ENCODE measurements at places on chromosomes 13 and 19. TPM values are rescaled to one million over a fixed set of nuclear protein-coding genes. Genes with fewer than 3 reads are reported as not detected.

ZFP28 gene
- polyA plus RNA-seq, result 5.7 TPM

PGLYRP1 gene
- not detected for polyA plus RNA-seq

ONECUT3 gene
- polyA plus RNA-seq, result under 0.01 TPM

PPP1R15A gene
- polyA plus RNA-seq, result 36.6 TPM

PSG7 gene
- not detected for polyA plus RNA-seq

ZSCAN1 gene
- not detected for polyA plus RNA-seq

ZNF548 gene
- polyA plus RNA-seq, result 8.5 TPM

ZNF543 gene
- 2.9 TPM for polyA plus RNA-seq

LCP1 gene
- 2.5 TPM for polyA plus RNA-seq

CYP2A6 gene
- polyA plus RNA-seq, result not detected

CLDND2 gene
- polyA plus RNA-seq, result 1.1 TPM

USE1 gene
- polyA plus RNA-seq, result 24.1 TPM

GRCh38 chr13:21530656-21531055 is 71.6 kb upstream of the ZDHHC20 start:
- no peak for DNase-seq

GRCh38 chr13:38753878-38754277 is 67.0 kb downstream of the FREM2 start:
- DNase-seq, result no peak

- DNase-seq, result no peak
These were observed 524.1 kb upstream of the SLITRK5 start for GRCh38 chr13:87147076-87147475.

DNA sequence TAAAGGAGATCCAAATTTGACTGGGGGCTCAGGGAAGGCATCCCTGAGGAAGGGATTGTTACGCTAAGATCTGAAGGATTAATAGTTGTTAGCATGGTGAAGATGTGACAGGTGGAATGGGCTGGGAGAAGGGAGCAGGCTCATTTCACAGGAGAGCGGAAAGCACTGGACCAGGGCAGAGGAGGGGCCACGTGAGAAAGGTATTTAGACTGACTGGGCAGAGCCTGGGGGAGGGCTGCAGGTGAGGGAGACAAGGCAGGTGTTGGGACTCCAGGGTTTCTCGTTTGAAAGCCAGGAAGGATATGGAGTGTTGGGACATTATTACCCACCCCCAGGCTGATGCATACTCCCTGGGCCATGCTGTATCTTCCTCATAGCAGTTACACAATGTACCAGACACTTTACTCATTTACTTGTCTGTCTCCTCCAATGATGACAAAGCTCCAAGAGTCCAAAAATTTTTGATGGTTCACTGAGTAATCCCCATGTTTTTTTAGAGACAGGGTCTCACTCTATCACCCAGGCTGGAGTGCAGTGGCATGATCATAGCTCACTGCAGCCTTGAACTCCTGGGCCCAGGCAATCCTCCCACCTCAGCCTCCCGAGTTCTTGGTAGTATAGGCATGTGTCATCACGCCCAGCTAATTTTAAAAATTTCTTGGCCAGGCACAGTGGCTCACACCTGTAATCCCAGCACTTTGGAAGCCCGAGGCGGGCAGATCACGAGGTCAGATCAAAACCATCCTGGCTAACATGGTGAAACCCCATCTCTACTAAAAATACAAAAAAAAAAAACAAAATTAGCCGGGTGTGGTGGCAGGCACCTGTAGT is 2.3 kb downstream of the TRAPPC6A start:
- DNase-seq, result no peak

- no peak for DNase-seq
These were observed 86.5 kb downstream of the KCTD12 start for GRCh38 chr13:76799696-76800095.

DNA sequence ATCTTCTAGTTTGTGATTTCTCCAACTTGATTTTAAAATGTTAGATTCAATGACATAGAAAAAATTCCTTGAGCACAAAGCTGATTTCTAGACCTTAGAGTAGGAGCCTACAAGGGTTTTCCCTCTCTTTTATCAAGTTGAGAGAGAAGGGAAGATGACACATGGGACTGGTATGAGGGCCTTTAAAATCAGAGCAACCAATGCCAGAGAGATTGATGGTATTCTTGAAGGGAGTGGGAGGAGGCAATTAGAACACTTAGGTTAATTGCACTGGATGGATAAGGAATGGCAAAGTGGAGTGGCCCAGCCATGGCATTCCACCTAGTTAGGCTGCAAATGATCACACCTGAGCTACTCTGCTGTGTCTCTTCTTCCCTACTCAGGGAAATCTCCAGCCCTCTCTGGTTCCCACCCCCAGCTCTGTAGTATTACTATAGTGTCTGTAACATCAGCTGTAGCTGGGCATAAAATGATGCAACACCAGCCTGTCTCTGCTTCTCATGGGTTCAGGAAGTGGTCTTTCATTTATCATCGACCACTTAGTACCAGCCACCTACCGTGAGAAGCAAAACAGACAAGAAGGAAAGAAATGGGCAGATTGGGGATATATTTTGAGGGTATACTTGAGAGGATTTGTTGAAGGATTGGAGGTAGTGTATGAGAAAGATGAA is 333.6 kb downstream of the DLEU7 start:
- DNase-seq, result no peak

DNA sequence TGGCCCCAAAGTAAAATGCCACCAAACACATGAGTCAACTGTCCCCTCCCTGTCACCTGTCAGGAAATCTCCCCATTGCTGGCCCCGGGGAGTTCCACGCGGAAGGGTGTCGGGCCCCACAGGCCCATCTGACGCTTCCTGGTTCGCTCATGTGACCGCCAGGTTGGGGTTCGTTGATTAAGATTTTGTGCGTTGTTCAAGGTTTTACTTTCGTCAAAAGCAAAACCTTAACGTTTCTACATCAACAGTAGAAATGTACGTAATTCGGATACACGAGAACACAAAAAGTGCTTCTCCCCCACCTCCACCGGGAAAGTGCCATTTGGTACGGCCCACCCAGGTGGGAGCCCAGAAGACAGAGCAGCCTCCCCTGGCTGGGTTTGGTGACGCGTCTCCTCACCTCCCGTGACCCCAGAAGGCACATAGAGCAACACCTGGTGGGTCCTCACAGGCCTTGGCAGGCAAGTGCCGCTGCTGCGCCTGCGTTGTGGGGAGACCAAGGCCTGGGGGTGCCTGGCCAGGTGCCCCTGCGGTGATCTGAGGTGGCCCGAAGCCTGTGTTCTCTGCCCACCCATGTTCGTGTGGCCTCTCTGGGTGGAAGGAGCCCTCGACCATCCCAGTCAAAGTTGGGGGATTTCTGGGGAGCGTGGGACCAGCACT is 161.6 kb downstream of the KDM4B start:
- no peak for DNase-seq

DNA sequence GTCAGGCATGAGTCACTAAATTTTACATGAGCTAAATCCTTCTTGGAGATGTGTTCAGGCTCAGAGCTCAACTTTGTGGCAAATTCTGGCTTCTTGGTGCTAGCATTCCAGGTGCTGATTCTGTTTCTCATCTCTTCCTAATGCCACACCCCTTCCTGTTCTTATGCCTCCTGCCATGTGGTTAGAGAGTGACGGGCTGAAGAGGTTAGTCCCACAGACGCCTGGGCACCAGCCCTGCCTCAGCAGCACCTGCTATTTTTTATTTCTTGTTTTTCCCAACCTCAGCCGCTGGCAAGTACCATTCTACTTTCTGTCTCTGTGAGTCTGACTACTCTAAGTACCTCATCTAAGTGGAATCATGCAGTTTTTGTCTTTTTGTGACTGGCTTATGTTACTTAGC is 329.5 kb downstream of the KCNRG start:
- no peak for DNase-seq

GRCh38 chr19:2546128-2547032 is 70.5 kb downstream of the GADD45B start:
- DNase-seq, result no peak

DNA sequence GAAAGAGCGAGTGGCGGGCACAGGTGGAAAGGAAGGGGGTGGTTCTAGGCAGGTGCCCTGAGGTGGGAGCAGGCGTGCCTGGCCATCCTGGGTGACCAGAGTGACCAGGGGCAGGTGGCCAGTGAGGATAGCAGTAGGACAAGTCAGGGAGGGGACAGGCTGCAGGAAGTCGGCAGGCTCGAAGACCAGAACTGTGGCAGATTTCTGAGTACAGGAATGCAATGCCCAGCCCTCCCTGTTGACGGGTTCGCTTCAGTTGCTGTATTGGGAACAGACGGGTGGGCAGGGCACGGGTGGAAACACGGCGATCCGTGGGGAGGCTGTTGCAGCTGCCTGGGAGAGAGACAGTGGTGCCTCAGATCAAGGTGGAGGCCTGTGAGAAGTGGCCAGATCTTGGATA is 1.9 kb downstream of the ZNF628 start:
- DNase-seq, result no peak

GRCh38 chr19:15292847-15293582 is 39.3 kb downstream of the BRD4 start:
- DNase-seq, result no peak

- no peak for DNase-seq
These were observed 102.2 kb upstream of the EDNRB start for GRCh38 chr13:78020861-78021260.

GRCh38 chr19:48608798-48609263 is 2.3 kb downstream of the SPACA4 start:
- DNase-seq, result no peak

GRCh38 chr13:77386880-77387606 is 60.1 kb upstream of the MYCBP2 start:
- DNase-seq, result no peak

DNA sequence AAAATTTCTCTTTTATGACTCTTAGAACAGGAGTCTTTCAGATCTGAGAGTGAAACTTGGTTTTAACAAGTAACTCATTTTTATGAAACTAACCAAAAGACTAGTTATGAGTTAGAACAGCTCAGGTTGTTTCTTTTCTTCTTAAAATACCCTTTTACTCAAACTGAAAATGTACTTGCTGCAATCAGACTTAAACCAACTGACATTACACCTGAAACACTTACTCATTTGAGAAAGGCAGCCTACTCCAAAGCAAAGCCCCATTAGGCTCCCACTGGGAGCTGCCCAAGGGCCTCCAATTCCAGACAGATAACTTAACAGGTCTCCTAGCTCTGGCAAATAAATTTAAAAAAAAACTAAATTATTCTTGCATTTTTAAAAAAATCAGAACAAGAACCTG is 3.6 kb downstream of the FOXO1 start:
- DNase-seq, result no peak

DNA sequence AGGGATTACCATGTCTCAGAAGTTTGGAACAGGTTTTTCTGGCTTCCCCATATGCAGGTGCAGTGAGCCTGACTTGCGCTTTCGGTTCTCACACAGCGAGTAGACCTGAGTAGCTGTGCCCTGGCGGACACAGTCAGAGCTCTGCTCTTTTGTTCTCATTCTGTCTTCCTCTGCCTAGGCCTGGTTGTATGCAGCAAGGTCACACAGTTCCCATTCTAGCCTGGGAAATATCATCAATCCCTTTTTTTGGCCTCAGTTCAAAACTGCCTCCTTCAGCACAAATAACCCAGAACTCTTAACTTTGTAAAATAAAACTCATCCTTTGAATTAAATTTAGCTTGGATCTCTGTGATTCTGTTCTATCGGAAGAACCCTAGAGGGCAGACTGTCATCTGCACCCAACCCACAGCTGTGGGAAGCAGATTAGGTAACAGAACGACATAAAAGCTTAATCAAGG is 10.2 kb downstream of the OXGR1 start:
- DNase-seq, result no peak

DNA sequence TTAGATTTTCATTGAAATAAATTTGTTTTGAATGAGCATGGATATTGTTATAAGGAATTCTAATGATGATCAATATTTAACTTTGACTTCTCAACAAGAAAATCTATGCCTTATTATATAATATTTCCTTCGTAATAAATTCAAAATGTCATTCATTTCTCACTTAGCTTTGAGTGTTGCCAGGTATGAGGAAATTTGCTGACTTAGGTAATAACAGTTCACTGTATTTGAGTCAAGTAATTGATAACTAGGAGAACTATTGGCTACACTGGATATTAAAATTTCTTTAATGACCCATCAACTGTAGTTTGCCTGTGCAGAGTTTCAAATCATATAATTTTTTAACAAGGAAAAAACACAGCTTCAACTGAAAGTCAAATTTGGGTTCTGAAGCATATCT is 746.6 kb downstream of the SLITRK5 start:
- DNase-seq, result no peak

GRCh38 chr19:2578901-2579677 is 103.2 kb downstream of the GADD45B start:
- no peak for DNase-seq

- DNase-seq, result no peak
These were observed 681 bp downstream of the ZNF837 start for GRCh38 chr19:58380037-58380661.

- DNase-seq, result no peak
These were observed at the start of gene ANO8 for GRCh38 chr19:17334414-17335409. Gene ANO8, minus strand, starts transcription at chr19:17334855. Its CDS starts 185 bp downstream, at chr19:17334670.

- DNase-seq, result no peak
These were observed 919 bp upstream of the ADAMTS10 start for GRCh38 chr19:8611391-8611876.

- DNase-seq, result no peak
These were observed 65.3 kb downstream of the PEPD start for GRCh38 chr19:33456076-33456844.

DNA sequence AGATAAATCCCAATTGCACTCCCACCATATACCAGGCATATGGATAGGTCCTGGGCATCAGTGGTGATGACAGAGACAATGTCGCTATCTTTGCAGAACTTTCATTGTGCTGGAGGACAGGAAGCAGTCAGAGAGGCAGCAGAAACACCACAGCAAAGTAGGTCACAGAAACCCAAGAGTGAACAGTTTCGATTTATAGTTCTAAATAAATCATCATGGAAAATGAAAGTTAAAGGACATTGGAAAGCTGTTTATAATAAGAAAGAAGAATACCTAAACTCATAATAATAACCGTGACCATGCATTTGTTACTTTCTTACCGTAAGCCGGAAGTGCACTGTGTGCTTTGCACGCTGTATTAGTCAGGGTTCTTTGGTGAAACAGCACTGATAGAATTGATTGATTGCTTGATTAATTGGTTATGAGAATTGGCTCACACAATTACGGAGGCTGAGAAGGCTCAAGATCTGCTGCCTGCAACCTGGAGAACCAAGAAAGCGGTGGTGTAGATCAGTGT is 38.9 kb downstream of the ALOX5AP start:
- no peak for DNase-seq

- DNase-seq, result no peak
These were observed 251.2 kb upstream of the SPRY2 start for GRCh38 chr13:80591976-80592740.

DNA sequence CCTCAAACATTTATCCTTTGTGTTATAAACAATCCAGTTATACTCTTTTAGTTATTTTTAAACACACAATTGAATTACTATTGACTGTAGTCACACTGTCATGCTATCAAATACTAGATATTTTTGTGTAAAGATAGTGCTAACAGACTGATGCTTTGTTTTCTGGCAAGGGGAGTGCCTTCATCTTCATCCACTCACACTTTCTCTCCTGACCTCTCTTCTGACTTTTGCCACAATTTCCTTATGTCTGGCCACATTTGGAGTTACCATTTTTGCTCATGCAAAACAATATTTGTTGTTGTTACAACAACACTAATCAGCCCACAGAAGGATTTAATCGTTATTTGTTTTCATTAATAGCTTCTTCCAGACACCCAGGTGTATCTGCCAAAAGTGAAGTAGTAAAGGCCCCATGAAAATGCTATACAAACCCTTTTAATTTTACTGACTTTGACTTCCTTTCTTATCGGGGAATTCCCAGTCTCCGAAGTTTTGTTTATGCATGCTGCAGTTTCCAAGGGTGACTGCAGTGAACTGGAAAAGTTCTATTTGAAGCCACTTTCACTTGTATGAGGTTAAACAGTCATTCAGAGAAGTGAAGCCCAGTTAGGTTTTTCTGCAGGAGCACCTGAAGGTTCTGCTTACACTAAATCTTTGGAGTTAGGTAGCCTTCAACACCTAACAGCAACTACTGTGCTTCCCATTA is 66.1 kb upstream of the FRY start:
- DNase-seq, result no peak

All from keratinocyte (primary cell).